ENCODE measurements at places on chromosomes 7 and 10.

DNA sequence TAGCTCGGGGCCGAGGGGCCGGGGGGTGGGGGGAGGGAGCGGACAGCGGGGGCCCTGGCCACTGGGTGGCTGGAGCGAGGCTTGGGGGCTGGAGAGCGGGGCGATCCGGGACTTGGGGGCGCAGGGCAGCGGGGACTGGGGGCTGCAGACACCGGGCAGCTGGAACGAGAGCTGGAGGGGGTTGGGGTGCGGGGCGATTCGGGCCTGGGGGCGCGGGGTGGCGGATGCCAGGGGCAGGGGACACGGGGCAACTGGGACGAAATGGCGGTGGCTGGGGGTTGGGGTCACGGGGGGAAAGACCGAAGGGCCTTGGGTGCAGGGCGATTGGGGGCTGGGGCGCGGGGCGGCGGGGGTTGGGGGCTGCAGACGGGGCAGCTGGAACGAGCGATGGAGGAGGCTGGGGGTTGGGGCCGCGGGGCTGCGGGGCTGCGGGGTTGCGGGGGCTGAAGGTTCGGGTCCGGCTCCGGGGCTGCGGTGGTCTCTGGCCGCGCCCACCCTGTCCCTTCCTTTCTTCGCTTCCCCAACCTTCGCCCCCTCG, 590 bp downstream of the COL26A1 start:
- no peak for DNase-seq

GRCh38 chr10:100419911-100420449, 42.8 kb upstream of the WNT8B start:
- DNase-seq = no peak

GRCh38 chr10:68721673-68722335, 765 bp downstream of the CCAR1 start:
- DNase-seq = no peak

- no peak for DNase-seq
Observed at GRCh38 chr10:26438534-26439341, 597 bp downstream of the APBB1IP start.

GRCh38 chr10:114824391-114824790, 2.8 kb downstream of the FHIP2A start:
- DNase-seq = no peak

Measured in anterior cingulate cortex (tissue), 58 donors.